ENCODE measurements at places on chromosomes 2 and 18. TPM values are rescaled to one million over a fixed set of nuclear protein-coding genes. Genes with fewer than 3 reads are reported as not detected.

DNA sequence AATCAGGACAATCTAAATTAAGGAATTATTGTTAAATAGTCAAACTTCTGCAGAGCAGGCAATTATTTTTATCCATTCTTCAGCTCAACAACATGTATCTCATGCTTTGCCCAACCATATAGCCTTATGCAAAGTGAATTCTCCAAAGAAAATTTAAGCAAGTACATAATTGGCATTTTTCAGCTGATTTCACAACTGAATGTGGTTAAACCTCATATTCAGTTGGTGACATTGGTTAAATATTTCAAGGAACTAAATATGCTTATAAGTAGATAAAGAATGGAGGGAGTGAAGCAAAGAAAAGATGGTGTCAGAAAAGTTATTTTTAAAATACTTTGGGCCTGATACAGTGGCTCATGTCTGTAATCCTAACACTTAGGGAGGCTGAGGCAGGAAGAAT, 816.2 kb downstream of the NRXN1 start:
- no peak for DNase-seq

KANSL3 gene
- 56.1 TPM for total RNA-seq

- DNase-seq, result no peak
Measured at GRCh38 chr2:12787891-12788801, 71.4 kb downstream of the TRIB2 start.

DNA sequence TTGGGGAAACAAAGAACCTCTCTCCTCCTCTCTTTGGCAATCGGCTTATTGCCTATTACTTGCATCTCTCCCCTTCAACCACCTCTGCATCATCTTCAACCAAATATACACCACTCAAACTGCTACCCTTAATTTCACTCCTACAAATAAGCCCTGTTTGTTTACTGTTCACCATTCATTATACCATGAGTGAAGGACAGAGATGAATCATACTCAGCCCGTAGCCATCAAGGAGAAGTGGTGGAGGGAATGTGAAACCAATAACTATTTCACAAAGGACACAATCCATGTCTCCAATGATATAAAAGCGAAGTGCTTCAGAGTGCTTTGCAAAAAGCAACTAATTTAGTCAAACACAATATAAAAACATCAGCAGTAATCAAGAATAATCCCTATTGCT, 76.8 kb downstream of the CACNB4 start:
- no peak for DNase-seq

IL18RAP gene
- total RNA-seq, result not detected

- no peak for DNase-seq
Measured at GRCh38 chr2:150581717-150582472, 94.4 kb upstream of the RND3 start.

MC5R gene
- not detected for total RNA-seq

- DNase-seq, result no peak
Measured at GRCh38 chr2:124919296-124919695, 894.2 kb downstream of the CNTNAP5 start.

DNA sequence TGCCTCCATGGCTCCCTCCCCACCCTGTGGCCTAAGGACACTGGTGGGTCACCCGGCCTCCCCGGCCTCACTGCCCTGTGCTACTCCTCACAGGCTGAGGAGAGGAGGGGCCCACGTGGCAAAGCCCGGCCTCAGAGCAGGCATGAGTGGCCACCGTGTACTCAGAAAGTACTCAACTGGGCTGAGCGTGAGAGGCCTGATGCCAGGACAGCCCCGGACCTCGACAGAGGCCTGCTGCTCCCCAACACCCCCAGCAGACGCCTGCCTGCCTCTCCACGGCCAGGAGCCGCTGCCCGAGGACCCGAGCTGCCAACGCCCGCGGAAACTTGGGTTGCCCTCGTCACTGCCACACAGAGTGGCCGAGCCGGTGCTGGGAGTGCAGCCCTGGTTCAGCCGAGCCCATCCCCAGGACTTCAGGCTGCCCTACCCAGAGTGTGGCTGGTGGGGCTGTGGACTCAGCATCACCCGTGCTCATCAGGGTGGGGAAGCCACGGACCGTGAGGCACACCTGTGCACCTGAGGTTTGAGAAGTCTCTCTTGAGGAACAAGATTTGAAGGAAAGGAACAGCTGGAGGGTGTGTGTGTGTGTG, 59.3 kb downstream of the CENPO start:
- no peak for DNase-seq

GRCh38 chr2:149686136-149687051, 98.8 kb upstream of the MMADHC start:
- no peak for DNase-seq

- DNase-seq, result no peak
Measured at GRCh38 chr2:8170552-8171327, 511.1 kb upstream of the ID2 start.

PKDCC gene
- total RNA-seq, result 2.1 TPM

GRCh38 chr2:72027426-72028161, 120.1 kb downstream of the CYP26B1 start:
- no peak for DNase-seq

DNA sequence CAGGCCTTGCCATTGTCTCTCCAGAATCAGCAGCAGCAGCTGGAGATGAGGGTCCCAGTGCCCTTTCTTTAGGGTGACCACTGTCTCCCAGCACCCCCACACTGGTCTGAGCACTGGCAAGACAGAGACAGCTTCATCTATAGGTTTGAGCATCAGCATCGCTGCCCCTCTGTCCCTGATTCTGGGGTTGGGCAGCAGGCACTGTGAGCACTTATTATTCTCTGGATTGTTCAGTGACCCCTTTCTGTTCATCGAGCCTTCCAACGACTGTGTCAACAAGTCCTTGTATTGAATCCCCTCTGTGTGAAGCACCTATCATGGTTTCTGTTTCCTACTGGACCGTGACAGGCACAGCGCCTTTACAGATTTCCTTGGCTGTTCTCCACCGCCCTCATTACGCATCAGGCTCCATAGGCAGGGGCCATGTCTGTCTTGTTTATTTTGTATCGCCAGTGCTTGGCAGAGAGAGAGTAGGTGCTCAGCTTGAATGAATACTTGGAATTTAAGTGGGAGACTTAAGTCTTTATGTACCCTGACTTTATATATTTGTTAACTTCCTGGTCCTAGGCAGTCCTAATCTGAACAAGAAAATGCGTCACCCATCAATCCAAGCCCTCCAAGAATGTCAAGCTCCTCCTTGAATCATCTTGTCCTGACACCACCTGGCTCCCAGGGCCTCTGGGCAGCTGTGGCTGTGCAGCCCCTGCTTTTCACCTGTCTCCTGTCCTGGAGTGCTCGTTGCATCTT, 11.4 kb downstream of the MALL start:
- peak; percentile 100 for DNase-seq

- DNase-seq, result peak; percentile 12
Measured at GRCh38 chr2:58047373-58047935, 848 bp downstream of the VRK2 start.

DSC3 gene
- not detected for total RNA-seq

- no peak for DNase-seq
Measured at GRCh38 chr18:37663446-37663845, 97.8 kb upstream of the CELF4 start.

- peak; percentile 61 for DNase-seq
Measured at GRCh38 chr2:120253021-120253882, 600 bp downstream of the RALB start.

CYB5A gene
- 25.3 TPM for total RNA-seq

STAT4 gene
- total RNA-seq, result 15.2 TPM

DNA sequence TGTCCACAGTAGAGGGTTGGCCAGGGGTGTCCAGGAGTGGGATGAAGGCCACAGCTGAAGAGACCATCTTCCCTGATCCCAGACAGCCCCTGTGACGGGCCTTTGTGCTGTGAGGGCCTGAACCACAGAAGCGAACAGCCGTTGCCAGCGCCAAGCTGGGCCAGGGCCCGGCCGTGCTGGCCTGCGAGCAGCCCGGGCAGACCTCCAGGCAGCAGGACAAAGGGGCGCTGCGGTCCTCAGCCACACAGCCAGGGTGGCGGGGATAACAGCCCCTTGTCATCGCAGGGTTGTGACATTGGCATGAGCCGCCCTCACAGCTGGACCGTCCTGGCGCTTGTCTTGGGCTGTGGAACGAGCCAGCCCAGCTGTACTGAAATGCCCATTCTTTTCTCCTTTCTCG, 161.1 kb downstream of the FAM210A start:
- no peak for DNase-seq

CAVIN2 gene
- total RNA-seq, result not detected

All from Caki2 (cell line).